ENCODE measurements at places on chromosomes 7 and 10.
A peak's percentile ranks its signal among the peaks of the same experiment; 100 is the strongest.

GRCh38 chr10:49679480-49679893 lies at the start of gene C10orf53:
TSS of gene C10orf53 (plus strand) at chr10:49679651. CDS start at chr10:49679698, 47 bp downstream.
- DNase-seq = peak; percentile 55

- no peak for DNase-seq
Observed at GRCh38 chr7:35749556-35749955, 51.3 kb upstream of the SEPTIN7 start.

- no peak for DNase-seq
Observed at GRCh38 chr10:106268000-106268399, 896.5 kb downstream of the SORCS1 start.

- DNase-seq = no peak
Observed at GRCh38 chr7:91713669-91714068, 166.8 kb downstream of the MTERF1 start.

DNA sequence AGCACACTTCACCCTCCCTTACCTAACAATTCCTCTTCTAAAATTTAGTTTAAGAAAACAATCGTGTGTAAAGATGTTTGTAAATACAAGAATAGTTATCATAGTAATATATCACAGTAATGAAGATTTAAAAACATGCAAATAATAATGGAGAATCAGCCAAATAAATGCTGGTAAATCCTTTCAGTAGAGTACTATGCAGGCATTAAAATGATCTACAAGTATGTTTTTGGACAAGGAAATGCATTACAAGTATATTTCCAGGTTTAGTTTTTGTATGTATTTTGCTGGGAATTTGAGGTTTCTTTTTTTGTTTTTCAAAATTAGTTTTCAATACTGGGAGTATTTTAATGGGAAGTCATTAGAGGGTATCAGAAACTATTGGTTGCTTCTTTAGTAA lies 22.7 kb downstream of the TPST1 start:
- DNase-seq = no peak

- DNase-seq = no peak
Observed at GRCh38 chr7:91320366-91321078, 56.3 kb downstream of the FZD1 start.

- DNase-seq = no peak
Observed at GRCh38 chr7:107162475-107162874, 6.3 kb upstream of the HBP1 start.

DNA sequence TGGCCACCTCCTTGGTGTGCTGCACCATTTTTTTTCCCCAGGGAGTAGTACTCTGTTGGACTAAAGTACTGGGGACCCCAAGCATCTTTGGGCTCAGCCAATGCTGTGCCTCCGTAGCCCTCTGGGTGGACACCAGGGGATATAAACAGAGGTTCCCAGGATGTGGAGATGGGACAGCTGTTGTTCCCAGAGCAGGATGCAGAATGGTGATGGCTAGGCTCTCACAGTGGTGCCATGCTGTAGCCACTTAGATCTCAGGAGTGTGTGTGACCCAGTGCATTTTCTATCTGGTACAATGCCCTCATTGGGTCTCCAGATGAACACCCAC lies 50.9 kb upstream of the SCIN start:
- no peak for DNase-seq

GRCh38 chr10:99467236-99467999 lies 37.0 kb upstream of the GOT1 start:
- DNase-seq = no peak

DNA sequence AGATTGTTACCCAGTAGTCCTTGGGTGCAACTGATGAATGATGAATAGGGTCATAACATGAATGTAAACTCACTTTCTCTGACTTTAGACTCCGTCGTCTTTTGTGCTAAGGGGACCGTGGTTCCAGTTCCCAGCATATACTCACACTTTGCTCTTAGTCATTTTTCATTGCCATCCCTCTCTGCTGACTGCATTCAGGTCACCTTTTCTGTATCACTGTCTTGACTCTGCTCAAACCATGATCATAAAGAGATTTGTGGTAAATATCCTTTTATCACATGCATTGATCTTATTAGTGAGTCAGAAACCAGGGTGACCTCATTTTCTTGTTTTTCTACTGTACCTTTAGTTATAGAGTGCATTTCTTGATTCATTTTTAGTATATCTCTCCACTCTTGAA lies 141.1 kb upstream of the AGR3 start:
- DNase-seq = no peak

DNA sequence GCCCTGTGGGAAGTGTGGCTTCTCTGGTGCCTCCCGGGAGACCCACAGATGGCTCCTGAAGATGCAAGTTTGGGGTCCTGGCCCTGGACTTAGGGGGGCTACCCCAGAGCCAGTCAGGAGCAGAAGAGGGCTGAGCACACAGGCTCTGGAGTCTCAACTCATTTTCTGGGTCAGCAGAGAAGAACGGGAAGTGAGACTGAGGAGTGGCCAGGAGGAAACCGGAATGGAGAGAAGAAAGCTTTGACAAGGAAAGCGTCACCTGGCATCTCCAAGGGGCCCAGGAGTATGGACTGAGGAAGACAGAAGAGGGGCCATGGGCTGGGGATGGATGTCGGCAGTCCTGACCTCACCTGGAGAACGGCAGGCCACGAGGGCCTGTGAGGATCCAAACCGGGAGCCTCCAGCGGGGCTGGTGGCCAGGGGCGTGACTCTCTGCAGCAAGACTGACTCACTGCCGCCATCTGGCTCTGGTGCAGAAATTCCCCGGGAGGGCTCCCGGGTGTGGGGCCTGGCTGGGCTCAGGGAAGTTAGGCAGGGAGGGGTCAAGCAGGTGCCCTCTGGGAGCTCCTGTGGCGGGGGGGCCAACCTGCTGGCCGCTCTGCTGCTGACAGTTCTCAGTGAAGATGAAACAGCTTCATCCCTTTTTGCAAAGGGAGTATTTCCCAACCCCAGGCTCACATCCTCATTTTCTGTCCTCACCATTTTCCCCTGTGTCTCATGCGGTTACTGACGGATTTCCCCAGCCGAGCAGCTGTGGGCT lies 23.6 kb downstream of the DAGLB start:
- no peak for DNase-seq

DNA sequence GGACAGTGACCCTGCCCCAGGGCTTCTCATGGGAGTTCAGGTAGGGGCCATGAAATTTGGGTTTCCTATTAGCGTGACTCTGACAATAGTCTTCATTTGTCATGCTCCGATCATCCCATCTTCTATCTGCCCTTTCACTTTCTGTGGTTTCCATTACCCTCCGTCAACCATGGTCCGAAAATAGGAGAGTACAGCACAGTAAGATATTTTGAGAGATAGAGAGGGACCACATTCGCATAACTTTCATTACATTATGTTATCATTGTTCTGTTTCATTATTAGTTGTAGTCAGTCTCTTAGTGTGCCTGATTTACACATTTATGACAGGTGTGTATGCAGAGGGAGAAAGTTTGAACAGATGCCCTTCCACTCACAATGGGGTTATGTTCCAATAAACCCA lies 649.2 kb downstream of the SDK1 start:
- no peak for DNase-seq

- no peak for DNase-seq
Observed at GRCh38 chr10:80855348-80855971, 317.8 kb downstream of the SH2D4B start.

DNA sequence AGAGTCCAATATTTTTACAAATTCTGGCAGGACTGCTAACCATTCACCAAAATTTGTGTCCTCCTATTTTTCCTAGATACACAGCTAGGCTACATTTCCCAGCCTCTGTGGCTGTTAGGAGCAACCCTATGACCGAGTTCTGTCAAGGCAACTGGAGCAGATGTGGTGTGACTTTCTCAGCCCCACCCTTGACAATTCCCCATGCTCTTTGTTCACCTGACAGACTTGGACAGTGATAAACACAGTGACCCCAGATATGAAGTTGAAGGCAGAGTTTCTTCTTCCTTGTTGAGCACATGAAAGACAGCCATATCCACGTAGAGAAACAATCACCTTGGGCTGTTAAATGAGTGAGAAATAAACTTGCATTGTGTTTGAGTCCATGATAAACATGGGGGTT lies 1162.1 kb downstream of the SORCS3 start:
- DNase-seq = no peak

- no peak for DNase-seq
Observed at GRCh38 chr7:15625466-15625865, 61.0 kb downstream of the MEOX2 start.

DNA sequence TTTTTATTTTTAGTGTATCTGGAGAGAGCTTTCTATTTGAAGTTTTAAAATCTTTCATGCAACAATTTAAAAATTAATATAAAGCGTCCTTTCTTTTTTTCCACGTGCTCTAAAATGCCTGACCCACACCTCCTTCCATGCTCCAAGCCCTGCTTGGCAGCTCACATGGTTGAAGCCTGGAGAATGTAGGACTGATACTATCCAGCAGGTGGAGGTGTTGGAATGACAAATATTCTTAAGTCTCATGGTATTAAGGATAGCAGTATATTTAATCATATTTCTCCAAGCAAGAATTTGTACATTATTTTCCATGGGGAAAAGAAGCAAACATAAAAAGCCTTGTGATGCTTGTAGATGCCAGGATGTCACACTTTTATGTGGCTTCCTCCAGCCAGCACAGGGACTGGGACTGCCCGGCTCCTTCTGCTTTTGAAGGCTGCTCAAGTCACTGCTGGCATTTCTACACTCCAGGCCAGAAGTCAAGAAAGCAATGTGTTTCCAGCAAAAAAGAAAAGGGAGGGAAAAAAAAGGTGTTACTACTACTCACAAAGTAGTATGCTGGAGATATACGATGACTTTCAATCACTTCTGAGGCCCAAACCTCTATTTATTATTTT lies 49.7 kb downstream of the BZW2 start:
- no peak for DNase-seq

- DNase-seq = no peak
Observed at GRCh38 chr7:92244808-92245486, 767 bp downstream of the KRIT1 start.

DNA sequence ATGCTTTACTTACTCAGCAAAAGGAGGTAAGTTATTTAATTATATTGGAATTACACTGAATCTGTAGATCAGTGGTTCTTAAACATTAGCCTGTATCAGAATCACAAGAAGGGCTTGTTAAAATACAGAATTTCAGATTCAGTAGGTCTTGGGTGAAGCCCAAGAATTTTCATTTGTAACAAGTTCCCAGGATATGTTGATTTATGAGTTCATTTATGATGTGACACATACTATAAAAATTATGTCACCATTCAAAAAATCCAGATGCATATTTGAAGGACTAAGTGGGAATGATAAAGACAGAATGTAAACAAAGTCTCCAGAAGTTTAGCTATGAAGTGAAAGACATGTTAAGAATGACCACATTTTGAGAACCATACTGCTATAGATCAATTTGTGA lies 52.3 kb downstream of the HECTD2 start:
- no peak for DNase-seq

- DNase-seq = no peak
Observed at GRCh38 chr10:113905756-113906155, 51.3 kb downstream of the NHLRC2 start.

- DNase-seq = no peak
Observed at GRCh38 chr10:115107830-115108229, 14.7 kb downstream of the ATRNL1 start.

GRCh38 chr7:54841772-54842697 lies 83.0 kb upstream of the SEC61G start:
- DNase-seq = peak; percentile 4

DNA sequence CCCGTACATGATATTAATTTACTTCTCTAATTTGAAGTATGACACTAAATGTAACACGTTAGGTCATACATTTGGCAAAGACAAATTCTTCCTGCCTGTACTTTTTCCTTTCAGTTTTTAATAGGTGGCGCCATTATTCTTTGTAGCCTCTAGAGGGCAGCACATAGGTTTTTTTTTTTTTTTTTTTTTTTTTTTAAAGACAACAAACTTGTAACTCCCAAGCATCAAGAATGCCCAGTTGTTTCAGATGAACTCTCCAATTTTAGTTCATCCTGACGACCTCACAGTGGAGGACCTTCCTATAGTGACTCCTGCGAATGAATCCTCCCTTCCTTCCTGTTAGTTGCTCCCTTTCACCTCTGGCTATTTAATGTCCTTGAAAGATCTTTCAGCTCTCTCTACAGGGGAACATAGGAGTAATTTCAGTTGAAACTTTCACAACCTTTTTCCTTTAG lies 139.3 kb upstream of the HDAC9 start:
- peak; percentile 54 for DNase-seq

- no peak for DNase-seq
Observed at GRCh38 chr10:24382979-24383663, 174.2 kb downstream of the KIAA1217 start.

- no peak for DNase-seq
Observed at GRCh38 chr7:1965579-1966294, 267.0 kb downstream of the MAD1L1 start.

DNA sequence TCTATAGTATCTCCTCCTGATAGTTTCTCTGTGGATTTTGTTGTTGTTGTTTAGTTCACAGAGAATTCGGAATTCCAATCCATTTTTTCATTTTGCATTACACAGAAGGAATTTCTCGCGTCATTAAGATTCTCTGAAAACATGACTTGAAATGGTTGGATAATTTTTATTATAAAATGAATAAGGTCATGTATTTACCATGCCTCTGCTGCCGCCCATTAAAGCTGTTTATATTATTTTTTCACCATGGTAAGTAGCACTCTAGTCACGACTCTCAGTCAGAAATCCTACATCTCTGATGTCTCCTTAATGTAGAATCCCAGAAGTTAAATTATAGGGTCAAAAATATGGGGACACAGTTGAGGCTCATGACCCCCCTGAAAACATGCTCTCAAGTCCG lies 19.1 kb downstream of the SFMBT2 start:
- DNase-seq = no peak

- DNase-seq = peak; percentile 20
Observed at GRCh38 chr10:95440756-95441546, 120.2 kb downstream of the SORBS1 start.

GRCh38 chr10:73655990-73656298 lies at the start of gene SYNPO2L:
TSS of gene SYNPO2L (minus strand) at chr10:73656029. CDS start at chr10:73655922, 107 bp downstream.
- no peak for DNase-seq

DNA sequence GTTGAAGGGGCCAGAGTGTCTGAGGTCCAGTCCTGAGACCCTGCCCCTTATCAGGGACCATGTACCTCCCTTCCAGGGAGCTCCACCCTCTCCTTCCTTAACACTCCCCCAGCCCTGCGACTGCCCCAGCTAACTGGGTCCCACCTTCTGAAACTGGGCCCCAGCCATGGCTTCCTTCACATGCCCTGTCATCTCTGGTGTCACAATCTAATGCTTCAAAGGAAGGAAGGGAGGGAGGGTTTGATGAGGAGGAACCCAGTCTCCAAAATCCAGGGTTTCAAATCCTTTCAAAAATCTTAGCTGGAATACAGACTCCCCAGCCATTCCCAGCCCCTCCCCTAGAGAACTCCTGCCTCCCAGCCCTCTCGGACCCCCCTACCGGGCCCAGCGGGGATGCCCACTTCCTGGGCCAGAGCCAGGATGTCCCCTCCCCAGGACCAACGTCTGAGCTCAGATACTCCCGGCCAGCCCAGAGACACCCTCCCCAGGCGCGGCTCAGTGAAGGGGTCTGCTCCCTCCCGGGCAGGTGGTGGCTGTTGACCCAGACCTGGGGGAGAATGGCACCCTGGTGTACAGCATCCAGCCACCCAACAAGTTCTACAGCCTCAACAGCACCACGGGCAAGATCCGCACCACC lies 18.0 kb downstream of the C10orf105 start:
- DNase-seq = no peak

- no peak for DNase-seq
Observed at GRCh38 chr7:66958538-66959350, 36.6 kb downstream of the SBDS start.

- peak; percentile 92 for DNase-seq
Observed at GRCh38 chr10:124403548-124403947, 15.2 kb downstream of the OAT start.

GRCh38 chr7:96901822-96902445 lies 103.4 kb upstream of the DLX6 start:
- DNase-seq = no peak

All from hematopoietic multipotent progenitor cell (in vitro differentiated cells).